Nucleus accumbens (tissue), 56 donors: ENCODE measurements at places on chromosomes 2 and 18.
A peak's percentile ranks its signal among the peaks of the same experiment; 100 is the strongest.

DNA sequence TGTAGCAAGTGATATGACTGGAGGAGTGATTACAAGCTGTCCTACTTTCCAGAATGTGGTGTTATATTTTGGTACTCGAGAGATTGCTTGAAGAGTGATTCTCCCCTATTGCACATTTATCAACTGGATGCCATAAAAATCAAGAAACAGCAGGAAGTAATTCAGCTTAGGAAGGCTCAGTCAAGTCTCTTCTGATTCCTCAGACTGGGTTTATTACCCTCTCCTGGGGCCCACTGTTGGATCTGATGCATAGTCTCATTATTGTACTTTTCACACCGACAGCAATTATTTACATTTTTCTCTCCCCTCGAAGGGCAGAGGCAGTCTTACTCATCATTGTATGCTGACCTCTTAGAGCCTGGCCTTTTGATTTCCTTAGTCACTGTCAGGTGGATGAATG lies 9.3 kb downstream of the NOSTRIN start:
- DNase-seq, result no peak

- DNase-seq, result no peak
These were observed 4.5 kb upstream of the GKN1 start for GRCh38 chr2:68969736-68970490.

DNA sequence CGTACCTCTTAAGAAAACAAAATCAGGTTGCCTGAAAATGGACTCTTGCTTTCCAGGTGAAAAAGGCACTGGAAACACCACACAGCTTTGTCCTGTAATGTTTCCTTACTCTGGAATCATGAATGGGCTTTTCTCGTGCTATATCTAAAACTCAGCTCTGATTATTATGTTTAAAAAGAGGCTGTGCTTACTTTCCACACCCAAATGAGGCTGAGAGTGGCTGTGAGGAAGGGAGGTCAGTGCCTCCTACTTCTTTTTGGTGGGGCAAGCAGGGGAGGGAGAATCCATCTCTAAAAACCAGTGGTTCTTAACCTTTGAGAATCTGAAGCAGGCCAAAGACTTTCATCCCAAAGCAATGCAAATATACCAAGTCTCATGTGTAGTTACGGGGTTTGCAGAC lies 148.6 kb downstream of the FAM210A start:
- no peak for DNase-seq

GRCh38 chr2:45533771-45534170 lies 77.3 kb downstream of the SRBD1 start:
- no peak for DNase-seq

- DNase-seq, result no peak
These were observed 67.5 kb upstream of the ZNG1B start for GRCh38 chr2:113370030-113370429.

DNA sequence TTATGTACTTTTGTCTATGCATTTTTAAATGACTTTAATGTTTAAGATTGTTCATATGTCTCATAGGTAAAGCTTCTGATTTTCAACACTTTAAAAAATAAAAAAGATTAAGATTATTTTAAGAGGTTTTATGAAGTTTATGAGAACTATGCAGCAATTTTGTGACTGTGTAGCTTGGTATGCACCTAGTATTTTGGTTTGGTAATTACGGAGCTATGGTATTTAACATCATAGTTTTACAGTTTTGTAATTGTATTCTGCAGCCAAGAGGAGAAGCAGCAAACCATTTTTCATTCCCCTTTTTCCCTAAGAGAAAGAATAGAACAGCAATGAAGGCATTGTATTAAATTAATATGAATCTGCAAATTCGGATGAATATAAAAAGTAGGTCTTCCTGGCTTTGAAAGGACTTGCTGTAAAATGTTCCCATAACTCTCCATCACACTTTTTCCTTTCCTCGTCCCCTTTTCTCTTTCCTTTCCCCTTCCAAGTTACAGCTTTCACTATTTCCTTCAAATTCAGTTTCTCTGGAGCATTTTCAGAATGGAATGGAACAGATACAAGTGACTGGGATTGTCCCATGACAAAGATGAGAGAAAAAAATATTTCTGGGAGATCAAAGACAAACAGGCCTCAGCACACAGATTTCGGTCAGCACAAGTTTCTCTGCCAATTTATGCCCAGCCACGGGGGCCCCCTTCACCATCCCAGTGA lies 26.1 kb upstream of the PIEZO2 start:
- DNase-seq, result no peak

- no peak for DNase-seq
These were observed 42.1 kb downstream of the TMEM200C start for GRCh38 chr18:5853253-5853652.

GRCh38 chr2:36792951-36793350 lies 96.4 kb downstream of the VIT start:
- DNase-seq, result no peak

GRCh38 chr18:13265911-13266217 lies 47.3 kb downstream of the LDLRAD4 start:
- no peak for DNase-seq

GRCh38 chr2:217559084-217559483 lies 443.7 kb downstream of the TNS1 start:
- no peak for DNase-seq

DNA sequence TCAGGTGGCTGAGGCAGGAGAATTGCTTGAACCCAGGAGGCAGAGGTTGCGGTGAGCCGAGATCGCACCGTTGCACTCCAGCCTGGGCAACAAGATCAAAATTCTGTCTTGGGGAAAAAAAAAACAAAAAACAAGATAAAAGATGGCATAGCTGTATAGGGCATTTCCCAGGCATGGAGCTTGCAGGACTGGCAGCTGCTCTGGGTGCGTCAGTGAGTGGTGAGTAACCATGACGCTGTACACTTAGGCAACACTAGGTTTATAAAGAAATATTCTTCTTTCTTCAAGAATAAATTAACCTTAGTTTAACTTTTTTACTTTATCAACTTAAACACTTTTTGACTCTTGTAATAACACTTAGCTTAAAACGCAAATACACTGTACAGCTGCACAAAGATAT lies 15.4 kb downstream of the TGOLN2 start:
- no peak for DNase-seq

GRCh38 chr2:170971071-170971470 lies 42.0 kb downstream of the GORASP2 start:
- no peak for DNase-seq

DNA sequence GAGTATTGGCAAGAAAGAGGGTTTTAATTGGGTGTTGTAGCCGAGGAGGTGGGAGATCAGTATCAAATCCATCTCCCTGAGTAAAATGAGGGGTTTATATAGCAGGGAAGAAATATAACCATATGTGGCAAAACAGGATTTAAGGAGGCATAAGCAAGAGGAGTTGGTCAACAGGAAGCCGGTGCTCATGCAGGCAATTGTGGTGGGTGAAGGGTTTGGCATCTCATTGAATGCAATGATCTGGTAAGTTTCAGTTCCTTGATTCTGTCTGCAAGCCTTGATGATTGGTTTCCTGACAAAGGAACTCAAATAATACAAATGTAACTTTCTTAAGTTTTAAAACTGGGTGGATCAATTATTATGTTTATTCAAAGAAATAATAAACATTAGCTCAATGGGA lies 564.4 kb upstream of the LINC00305 start:
- no peak for DNase-seq

DNA sequence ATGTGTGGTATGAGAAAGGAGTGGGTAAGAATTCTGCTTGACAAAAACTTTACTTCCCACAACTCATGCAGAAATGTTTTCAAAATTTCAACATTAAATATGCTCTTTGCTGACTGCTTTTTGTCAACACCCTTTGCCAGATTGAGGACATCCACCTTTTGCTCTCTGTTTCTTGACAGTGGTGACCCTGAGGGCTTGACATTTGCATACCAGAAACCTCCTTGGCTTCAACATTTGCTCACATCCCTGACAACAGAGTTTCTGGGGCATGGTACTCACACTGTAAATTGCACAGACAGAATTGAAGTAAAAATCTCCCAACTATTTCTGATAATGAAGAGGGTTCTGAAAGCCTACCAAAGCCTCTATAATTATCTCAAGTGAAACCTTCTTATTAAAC lies 95.7 kb downstream of the RND3 start:
- DNase-seq, result no peak

DNA sequence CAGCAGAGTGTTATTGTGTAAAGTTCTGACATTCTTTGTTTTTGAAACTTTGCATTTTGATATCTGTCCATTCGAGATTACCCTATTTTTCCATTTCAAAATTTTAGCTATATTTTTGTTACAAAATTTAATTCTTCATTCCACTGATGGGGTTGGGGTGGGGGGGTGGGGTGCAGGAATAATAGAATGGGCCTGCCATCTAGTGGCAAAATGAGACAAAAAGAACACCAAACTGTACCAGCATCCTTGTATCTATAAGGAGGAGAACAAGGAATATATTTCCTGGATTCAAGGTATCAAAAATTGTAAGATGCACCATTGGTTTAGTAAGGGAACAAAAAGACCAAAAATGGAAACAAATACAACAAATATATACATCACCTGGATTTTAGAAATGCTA lies 27.9 kb upstream of the TTR start:
- DNase-seq, result no peak

DNA sequence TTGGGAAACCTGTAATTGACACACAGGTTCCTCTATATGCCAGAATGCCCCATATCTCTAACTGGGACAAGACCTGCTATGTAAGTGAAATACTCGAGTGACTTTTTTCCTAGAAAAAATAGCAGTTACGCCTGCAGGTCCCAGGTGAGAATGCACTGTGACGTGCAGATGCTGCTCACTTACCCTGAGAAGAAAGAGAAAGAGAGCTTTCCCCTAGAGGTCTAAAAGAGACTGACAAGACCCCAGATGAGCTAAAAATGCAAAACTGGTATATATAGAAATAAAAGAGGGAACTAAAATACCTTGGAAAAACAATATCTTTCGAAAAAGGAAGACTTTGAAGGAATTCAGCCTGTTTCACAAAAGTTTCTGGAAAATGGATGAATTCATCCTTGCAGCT lies 383.0 kb upstream of the DCC start:
- no peak for DNase-seq

DNA sequence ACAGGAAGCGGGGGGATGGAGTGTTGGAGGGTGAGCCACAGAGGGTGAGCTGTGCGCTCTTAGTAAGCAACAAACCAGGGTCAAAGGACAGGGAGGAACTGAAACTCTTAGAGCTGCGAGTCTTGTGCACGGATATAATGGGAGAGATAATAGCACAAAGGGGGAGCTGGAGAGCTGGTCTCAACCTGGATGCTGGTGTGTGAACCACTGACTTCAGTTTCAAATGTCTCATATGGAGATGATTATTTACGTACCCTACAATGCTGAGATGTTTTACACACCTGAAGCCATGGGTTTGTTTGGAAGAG lies 35.9 kb downstream of the PTGR3 start:
- DNase-seq, result no peak

GRCh38 chr2:141311430-141311829 lies 819.4 kb downstream of the LRP1B start:
- no peak for DNase-seq

- no peak for DNase-seq
These were observed 25.2 kb downstream of the MYCN start for GRCh38 chr2:15965564-15966019.

- DNase-seq, result peak; percentile 1
These were observed 64.1 kb downstream of the PTPN4 start for GRCh38 chr2:119823734-119824334.

GRCh38 chr2:172927641-172928357 lies 147.8 kb upstream of the MAP3K20 start:
- no peak for DNase-seq

DNA sequence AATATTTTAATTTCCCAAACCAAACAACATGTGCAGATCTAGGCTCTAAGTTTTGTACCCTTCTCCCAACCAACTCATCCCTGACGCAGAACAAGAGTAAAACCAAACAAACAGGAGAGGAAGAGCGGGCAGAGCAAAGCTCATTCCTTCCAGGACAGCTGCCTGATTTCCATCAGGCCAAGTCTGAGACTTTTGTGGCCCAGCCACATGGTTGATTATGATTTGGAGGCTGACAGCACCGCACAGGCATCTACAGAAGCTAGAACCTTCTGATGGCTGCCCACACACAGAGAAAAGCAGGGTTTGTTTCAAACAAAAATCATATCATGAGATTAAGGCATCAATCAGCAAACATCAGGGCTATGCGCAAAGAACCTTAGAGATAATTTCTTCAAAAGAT lies 262.6 kb downstream of the TNS1 start:
- DNase-seq, result no peak

DNA sequence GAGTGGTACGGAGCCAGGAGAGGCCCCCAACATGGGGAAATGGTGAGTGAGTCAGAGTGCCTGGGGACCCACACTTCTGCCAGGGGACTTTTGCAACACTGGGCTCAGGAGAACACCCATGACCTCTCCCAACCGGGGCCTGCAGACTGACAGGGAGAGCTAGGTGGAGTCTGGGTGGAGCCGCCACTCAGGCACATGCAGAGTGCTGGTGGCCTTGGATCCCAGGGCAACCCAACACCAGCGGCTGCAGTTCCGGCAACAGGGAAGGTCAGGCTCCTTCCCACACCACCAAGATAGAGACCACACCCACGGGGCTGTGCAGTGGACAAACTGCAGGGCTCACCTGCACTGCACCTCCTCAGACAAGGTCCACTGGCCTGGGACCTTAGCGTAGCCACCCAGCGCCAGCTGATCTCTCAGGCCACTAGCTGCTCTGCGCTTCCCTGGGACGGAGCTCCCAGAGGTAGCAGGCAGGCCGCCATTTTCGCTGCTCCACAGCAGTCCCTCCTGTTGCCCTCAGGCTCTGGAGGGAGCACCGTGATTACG lies 99.0 kb downstream of the EFEMP1 start:
- no peak for DNase-seq

- DNase-seq, result no peak
These were observed 19.2 kb downstream of the RNMT start for GRCh38 chr18:13745696-13746095.

- no peak for DNase-seq
These were observed 886.7 kb downstream of the SUCLG1 start for GRCh38 chr2:83572400-83572799.

DNA sequence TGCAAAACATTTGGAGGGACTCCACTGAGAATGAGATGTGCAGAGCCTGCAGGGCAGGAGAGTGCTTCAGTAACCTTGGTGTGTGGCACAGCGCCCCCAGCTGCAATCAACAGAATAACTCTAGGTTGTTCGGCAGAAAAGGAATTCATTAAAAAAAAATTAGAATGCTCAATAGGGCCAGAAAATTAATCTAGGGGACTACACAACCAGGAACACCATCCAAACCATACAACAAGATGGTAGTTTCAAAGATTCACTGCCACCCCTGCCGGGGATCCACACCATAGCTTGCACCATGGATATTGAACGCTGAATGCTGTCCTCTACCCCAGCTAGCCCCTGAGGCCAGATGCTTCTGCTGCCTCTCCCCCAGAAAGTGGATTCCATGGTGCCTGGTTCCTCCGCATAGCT lies 50.1 kb downstream of the THUMPD2 start:
- no peak for DNase-seq

- no peak for DNase-seq
These were observed 5.1 kb downstream of the SULT1C3 start for GRCh38 chr2:108244667-108245414.

- DNase-seq, result no peak
These were observed 132.3 kb upstream of the DLX2 start for GRCh38 chr2:172234716-172235691.

- no peak for DNase-seq
These were observed 190.3 kb downstream of the NEDD4L start for GRCh38 chr18:58234359-58234741.
